Cortex of kidney (tissue), 1 donor: ENCODE measurements at places on chromosomes 13 and 19.

- DNase-seq = no peak
Measured at GRCh38 chr13:24916464-24916863, 152.5 kb downstream of the RNF17 start.

DNA sequence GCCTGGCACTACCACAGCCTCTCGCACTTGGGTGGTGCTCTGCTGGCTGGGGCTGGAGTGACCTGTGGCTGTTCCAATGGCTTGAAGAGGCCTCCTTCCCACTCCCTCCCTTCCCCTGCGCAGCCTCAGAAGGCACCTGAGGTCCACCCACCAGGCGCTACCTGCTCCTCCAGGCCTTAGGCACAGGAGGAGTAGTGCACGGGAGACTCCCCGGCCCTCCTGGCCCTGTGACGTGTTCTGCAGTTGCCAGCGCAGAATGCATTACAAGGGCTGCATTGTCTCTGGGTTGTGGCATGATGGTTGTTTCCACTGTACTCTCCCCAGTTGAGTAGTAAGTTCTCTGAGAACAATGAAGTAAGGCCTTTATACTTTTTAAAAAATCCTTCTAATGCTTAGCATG lies 128.6 kb downstream of the TEX29 start:
- no peak for DNase-seq

- DNase-seq = no peak
Measured at GRCh38 chr13:113425941-113426590, 27.2 kb downstream of the ADPRHL1 start.

DNA sequence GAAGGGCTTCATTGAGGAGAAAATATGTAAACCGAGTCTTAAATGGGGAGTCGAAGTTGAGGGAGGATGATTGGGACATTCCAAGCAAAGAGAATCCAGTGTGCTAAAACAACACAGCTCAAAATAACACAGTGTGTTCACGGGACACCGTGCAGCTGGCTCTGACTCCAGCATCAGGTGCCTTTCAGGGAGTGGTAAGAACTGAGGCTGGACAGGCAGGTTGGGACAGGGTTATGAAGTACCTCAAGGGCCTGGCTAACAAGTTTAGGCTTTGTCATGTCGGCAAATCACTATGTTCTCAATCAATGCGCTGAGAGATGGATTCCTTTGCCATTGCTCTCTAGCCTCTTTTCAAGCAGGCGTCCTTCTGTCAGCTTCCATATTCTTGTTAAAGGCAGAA lies 27.5 kb upstream of the WDFY2 start:
- DNase-seq = no peak

- DNase-seq = no peak
Measured at GRCh38 chr13:94065741-94066140, 413.7 kb downstream of the DCT start.

DNA sequence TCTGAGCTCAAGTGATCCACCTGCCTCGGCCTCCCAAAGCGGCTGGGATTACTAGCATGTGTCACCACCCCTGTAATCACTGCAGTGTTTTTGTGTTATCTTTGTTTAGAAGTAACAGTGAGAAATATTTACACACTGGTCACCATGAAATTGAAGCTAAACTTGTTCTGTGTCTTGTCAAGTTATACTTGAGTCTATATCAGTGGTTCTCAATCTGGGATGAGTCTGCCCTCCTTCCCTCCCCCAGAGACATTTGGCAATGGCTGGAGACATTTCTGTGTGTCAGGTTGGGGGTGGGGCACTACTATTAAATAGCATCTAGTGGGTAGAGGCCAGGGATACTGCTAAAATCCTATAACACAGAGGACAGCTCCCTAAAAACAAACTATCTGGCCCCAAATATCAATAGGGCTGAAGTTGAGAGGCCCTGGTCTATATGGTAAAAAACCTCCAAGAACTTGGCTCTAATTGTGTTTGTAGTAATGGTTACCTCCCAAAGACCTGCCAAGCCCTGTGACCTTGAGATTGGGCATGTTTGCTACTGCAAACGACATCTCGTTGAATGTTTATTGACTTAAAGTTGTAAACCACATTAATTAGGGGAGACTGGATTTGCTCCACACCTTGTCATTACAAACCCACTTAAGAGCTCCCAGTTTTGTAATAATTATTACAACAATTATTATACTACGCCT lies 6.9 kb downstream of the CTU1 start:
- no peak for DNase-seq

DNA sequence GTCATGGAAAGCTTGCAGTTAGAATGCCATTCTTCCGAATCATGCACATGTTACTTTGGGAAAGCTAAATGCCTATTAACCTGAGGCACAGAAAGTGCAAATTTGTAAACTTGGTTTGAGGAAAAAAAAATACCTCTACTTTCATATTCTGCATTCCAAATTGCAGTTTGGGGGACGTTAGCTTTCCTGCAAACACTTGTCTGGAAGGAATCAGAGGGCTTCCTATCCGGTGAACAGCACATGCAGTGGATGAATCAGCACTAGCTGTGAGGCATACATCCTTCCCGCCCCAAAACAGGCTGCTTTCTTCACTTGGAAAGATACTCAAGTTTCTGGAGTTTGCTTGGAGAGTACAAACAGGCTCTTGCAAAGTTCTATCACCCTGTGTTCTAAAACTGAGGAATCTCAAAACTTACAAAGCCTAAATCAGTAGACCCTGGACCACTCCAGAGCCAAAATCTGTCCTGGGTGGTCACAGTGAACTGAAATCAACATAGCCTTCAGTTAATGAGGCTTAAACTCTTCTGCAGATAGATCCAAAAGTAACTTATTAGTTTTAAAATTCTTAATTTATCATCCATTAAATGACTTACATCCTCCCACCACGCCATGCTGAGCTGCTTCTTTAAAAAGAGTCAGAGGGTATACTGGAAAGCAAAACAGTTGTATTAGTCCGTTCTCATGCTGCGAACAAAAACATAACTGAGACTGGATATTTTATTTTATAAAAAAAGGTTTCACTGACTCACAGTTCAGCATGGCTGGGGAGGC lies 802.3 kb upstream of the ARGLU1 start:
- DNase-seq = no peak

GRCh38 chr13:45799451-45799850 lies 52.1 kb downstream of the SIAH3 start:
- no peak for DNase-seq

DNA sequence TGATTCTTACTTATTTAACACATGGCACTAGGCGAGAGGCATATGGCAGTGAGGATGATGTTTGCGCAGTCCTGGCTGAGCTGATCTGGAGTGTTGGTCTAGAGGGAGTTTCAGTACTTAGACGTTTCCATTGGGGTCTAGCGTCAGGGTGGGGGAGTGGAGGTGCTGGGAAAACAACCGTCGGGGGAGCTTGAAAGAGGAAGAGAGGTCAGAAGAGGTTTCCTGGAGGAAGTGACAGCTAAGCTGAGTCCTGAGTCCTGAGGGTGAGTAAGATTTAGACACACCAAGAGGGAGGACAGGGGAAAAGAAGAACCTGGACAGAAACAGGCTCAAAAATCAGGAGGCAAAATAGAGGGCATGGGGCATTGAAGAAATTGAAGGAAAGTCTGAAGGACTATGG lies 81.4 kb downstream of the ALOX5AP start:
- no peak for DNase-seq

- no peak for DNase-seq
Measured at GRCh38 chr13:45320876-45321629, 19.9 kb downstream of the TPT1 start.

GRCh38 chr19:38979812-38980211 lies 4.3 kb upstream of the FBXO17 start:
- DNase-seq = no peak

GRCh38 chr19:12899891-12900518 lies 9.0 kb downstream of the GCDH start:
- no peak for DNase-seq

GRCh38 chr13:59461411-59461810 lies 702.3 kb downstream of the DIAPH3 start:
- no peak for DNase-seq

DNA sequence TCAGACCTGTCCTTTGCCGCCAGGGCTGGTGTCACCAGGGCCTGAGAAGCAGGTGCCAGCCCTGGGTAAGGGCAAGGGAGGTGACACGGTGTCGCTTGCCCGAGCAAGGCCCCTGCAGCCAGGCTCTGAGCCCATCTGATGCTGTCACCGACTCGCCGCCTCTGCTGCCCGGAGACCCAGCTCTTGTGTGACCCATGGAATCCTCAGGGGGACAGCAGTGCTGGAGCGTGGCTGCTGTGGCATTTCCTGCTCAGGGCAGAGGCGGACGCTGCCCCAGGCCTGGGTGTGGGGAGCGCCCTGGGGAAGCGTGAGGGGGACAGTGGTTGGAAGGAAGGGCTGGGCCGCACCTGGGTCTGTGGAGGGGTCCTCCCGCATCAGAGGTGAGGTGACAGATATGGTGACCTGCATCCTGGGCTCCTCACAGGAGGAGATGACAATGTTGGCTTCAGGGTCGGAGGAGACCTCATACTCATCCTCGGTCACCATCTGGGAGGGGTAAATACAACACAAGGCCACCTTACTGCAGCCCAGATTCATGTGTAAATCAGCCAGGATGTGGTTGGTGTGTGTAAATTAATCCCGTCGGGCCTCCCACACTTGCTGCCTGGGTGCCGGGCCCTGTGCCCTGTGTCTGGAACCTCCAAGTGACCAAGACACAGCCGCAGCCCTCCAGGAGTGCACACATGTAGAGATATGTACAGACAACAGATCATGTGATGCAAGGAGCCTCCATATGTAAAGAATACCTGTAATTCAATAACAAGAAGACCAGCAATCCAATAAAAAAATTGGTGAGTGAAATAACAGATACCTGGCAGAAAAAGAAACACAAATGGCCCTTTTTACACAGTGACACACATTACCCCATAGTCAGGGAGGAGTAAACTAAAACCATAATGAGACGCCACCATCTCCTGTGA lies 27.6 kb upstream of the MATK start:
- DNase-seq = no peak

GRCh38 chr13:34863360-34864135 lies 78.5 kb upstream of the NBEA start:
- no peak for DNase-seq

DNA sequence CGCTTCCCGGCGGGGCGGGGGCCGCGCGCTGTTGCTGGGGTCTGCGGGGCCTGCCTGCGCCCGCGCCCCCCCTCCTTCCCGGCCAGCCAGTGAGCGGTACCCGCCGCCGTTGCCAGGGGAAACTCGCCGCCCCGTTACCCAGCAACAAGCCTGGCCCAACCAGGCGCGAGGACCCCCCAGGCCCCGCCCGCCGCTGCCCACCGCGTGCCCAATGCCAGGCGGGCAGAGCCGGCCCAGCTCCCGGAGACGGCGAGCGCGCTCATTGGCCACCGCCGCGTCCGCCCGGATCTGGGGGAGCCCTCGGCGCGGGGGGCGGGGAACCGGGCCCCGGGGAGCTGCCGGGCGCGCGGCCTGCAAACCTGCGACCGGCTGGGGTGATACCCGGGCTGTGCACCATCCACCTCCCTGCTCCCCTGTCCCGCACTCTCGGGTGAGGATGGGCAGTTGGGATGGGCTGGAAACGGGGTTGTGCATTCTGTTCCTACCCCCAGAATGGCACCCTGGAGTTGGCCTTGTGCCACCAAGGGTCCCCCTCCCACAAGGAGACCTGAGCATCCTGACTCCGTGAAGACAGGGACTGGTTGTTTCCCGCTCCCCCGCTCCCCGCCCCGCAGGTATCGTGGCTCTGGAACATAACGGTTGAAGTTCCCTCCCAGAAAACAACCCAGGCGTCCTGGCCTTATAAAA lies 8.8 kb upstream of the BBC3 start:
- no peak for DNase-seq

GRCh38 chr13:47005756-47006414 lies 109.0 kb upstream of the HTR2A start:
- DNase-seq = no peak

DNA sequence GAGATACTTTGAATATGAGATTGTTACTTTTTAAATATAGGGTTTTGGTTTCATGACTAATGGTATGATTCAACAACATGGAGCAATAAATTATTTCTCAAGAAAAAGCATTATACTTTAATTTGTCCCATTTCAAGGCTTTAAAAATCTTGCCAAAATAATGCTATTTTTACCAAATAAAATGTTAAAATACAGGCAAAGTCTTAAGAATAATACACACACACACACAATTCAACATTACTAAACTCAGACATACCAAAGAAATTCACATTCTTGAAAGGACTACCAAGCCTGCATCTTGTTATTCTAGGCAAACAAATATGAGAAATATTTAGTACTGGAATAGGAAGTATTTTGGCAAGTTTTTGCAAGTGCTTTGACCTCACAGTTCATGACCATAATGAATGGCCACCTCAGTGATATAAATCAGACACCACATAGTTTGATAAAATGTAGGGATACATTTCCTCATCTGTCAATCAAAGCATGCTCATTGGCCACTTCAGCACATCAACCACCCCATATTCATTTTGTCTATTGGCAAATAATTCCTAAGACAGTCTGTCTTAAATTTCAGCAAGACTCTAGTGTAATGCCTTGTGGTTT lies 107.2 kb downstream of the NALCN start:
- DNase-seq = no peak

DNA sequence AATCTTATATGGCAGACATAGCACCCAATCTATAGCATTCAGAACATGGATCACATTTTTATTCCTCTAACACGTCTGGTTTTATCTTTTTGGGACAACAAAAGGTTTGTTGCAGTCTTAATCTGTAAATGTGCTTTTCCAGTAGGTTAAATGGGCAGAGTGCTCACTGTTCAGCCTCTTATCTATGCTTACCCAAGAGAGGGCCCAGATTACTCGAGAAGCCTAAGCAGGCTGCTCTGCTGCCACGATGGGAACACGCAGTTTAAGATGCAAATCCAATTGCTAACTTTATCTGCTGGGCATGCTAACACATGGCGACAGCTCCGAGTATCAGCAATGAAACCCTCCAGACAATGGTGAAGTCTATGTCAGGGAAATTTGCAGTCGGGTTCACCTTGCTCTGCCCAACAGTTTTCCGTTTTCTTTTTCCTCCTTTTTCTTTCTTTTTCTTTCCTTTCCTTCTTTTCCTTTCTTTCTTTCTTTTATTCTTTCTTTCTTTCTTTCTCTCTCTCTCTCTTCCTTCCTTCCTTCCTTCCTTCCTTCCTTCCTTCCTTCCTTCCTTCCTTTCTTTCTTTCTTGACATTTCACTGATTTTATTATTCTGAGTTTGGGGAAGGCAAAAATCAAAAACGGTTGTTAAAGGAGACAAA lies 115.3 kb downstream of the RBM26 start:
- no peak for DNase-seq

- no peak for DNase-seq
Measured at GRCh38 chr13:49620170-49620621, 8.1 kb upstream of the ARL11 start.

GRCh38 chr19:29323440-29324290 lies 110.7 kb upstream of the UQCRFS1 start:
- no peak for DNase-seq

GRCh38 chr13:61774903-61775302 lies 359.3 kb upstream of the PCDH20 start:
- no peak for DNase-seq
